Articular chondrocyte of knee joint (primary cell): ENCODE measurements at places on chromosomes 1 and 21. TPM values are rescaled to one million over a fixed set of nuclear protein-coding genes. Genes with fewer than 3 reads are reported as not detected.

Gene CTH
- total RNA-seq: 6.3 and 11.2 TPM in 2 replicates

Gene CSF1
- 73.3 and 129 TPM in 2 replicates for total RNA-seq

Gene GPR25
- not detected in 2 replicates for total RNA-seq

Gene NEXN
- 10.4 and 18.9 TPM in 2 replicates for total RNA-seq

Gene ZBTB8B
- total RNA-seq: under 0.01 TPM in 2 replicates

Gene ASTN1
- total RNA-seq: under 0.01 TPM in 1 of 2 replicates, not detected in the other

Gene LRRIQ3
- 0.39 and 1.5 TPM in 2 replicates for total RNA-seq

Gene SYNC
- 111 and 116 TPM in 2 replicates for total RNA-seq

Gene CFAP45
- total RNA-seq: 0.65 and 1.1 TPM in 2 replicates

Gene FMOD
- 29.5 and 51.9 TPM in 2 replicates for total RNA-seq

Gene TNFRSF9
- 0.13 and 0.65 TPM in 2 replicates for total RNA-seq

Gene HEATR1
- 47.0 and 59.2 TPM in 2 replicates for total RNA-seq

Gene LDLRAD2
- 0.39 TPM in 1 of 2 replicates, not detected in the other for total RNA-seq

Gene GGPS1
- total RNA-seq: 43.1 and 47.5 TPM in 2 replicates
